ENCODE measurements at places on chromosomes 3 and 15.
A peak's percentile ranks its signal among the peaks of the same experiment; 100 is the strongest.

GRCh38 chr3:176431038-176431418 lies 766.3 kb downstream of the TBL1XR1 start:
- DNase-seq: no peak

- no peak for DNase-seq
Measured at GRCh38 chr15:27410996-27411605, 440.1 kb downstream of the GABRG3 start.

DNA sequence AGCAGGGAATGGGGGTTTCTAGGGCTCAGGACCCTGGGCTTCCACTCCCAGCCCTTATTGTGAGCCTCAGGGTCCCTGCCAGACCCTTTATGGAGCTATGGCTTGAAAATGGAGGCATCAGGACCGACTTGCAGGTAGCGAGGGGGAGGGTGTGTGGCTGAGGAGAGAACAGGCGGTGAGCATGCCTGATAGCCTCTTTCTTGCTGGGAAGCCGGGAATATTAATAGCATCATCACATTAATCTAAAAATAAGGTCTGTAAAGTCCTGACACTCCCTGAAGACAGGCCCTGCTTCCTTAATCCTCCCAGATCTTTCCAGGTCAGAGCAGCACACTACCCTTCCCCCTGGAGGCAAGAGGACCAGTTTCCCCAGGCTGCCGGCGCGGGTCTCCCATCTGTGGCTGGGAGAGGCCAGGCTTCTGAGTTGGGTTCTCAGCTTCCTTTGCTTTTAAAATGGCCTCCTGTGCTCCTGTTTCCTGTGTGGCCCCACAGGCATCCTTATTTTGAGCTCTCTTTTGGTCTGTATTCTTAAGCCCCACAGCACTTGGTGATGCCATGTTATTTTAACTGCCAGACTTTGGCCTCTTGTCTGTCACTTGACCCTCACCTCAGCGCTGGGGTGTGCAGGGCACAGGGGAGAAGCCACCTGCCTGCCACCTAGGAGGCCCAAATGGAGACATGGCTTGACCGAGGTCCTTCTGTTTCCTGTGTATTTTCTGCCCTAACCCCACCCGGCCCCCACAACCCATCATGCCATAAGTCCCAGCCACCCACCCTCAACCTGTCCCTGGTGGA lies 185.0 kb upstream of the TOPAZ1 start:
- DNase-seq: no peak

GRCh38 chr3:22713936-22714335 lies 489.2 kb upstream of the UBE2E2 start:
- peak; percentile 33 for DNase-seq

GRCh38 chr3:19473971-19474580 lies 325.8 kb downstream of the KCNH8 start:
- no peak for DNase-seq

GRCh38 chr3:46628901-46629369 lies 16.6 kb downstream of the FAM240A start:
- peak; percentile 41 for DNase-seq

Measured in fibroblast of villous mesenchyme (primary cell).